H9 (cell line): ENCODE measurements at places on chromosomes 6 and 20. TPM values are rescaled to one million over a fixed set of nuclear protein-coding genes. Genes with fewer than 3 reads are reported as not detected.

DNA sequence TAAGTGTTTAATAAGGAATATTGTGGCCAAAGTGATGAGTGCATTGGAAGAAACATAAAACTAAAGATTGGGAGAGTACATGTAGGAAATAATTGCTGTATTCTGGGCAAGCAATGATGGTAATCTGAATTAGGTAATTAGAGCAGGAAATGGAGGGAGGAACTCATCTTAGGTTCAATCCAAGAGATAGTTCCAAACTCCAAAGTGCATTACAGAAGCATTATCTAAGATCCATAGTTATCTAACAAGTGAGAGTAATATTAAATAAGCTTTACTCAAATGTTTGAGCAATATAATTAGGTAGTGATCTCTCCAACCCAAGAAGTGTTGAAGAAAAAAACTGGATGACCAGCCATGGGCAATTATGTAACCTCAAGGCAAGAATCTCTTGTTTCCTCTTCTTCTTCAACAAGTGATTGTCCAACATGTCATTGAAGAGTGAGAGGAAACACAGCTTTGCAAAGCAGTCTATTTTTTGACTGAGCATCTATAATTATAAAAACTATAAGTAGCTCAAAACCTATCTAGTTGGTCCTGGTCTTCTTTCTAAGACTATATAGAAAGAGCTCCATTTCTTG lies 181.2 kb upstream of the TNFAIP3 start:
- DNase-seq = no peak
- no peak overlapping the region for H3K27ac ChIP-seq
- H3K36me3 ChIP-seq = no peaks in the 10 kb centered on the region
- no peaks in the 10 kb centered on the region for H3K27me3 ChIP-seq
- H3K4me3 ChIP-seq = no peak overlapping the region
- H3K4me1 ChIP-seq = no peaks in the 10 kb centered on the region

- H3K36me3 ChIP-seq = no peaks in the 10 kb centered on the region
- H3K4me3 ChIP-seq = no peak overlapping the region
- no peak for DNase-seq
- no peaks in the 10 kb centered on the region; the same call in 1 of the 2 replicates for H3K4me1 ChIP-seq
Observed at GRCh38 chr6:17724341-17724740, 17.6 kb upstream of the NUP153 start.

GRCh38 chr6:89518352-89519055 lies 85.6 kb downstream of the ANKRD6 start:
- H3K27me3 ChIP-seq = no peaks in the 10 kb centered on the region
- H3K27ac ChIP-seq = no peak overlapping the region
- no peak overlapping the region for H3K4me3 ChIP-seq
- no peaks in the 10 kb centered on the region for H3K36me3 ChIP-seq

LBP gene
- 0.35 and 0.52 TPM in 2 replicates for total RNA-seq

DNA sequence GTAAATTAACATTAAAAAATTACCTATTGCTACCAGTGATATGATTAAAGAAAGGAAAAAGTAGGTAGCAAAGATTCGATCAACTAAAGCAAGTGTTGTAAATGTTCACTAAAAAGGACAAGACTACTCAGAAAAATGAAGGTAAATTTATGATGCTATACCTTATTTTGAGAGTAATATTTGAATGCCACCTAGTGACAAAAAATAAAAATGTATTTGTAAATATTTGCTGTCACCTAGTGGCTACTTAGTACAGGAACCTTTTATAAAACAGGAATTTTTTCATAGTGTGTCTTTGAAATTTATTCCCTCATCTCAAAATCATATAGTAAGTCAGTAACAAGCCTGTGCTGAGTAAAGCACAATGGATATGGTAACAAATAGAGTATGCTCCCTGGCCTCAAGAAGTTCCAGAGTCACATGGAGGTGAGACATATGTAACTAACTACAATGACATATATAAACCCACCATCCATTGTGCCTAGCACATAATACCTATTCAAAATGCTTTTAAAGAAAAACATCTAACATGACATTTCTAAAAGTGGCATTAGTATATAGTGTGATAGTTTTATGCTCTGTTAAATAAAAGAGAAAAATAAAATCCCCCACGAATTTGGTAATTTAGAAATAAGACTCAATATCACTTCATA lies 193.1 kb upstream of the SIM1 start:
- H3K36me3 ChIP-seq = peaks cover 4% of the 10 kb centered on the region; the same call in 1 of the 2 replicates
- no peak overlapping the region for H3K4me3 ChIP-seq
- H3K27ac ChIP-seq = no peak overlapping the region
- no peaks in the 10 kb centered on the region for H3K27me3 ChIP-seq
- peaks cover under 1% of the 10 kb centered on the region; the same call in 1 of the 2 replicates for H3K4me1 ChIP-seq
- no peak for DNase-seq

- no peak overlapping the region for H3K4me3 ChIP-seq
- no peaks in the 10 kb centered on the region for H3K27me3 ChIP-seq
- peaks cover 61% of the 10 kb centered on the region for H3K36me3 ChIP-seq
- H3K27ac ChIP-seq = no peak overlapping the region
- H3K4me1 ChIP-seq = peaks cover 16% of the 10 kb centered on the region
Observed at GRCh38 chr6:158803733-158804143, 15.4 kb downstream of the EZR start.

GRCh38 chr6:50333696-50334095 lies 284.0 kb upstream of the DEFB112 start:
- H3K27me3 ChIP-seq = no peaks in the 10 kb centered on the region
- no peak overlapping the region for H3K27ac ChIP-seq
- no peak for DNase-seq

QKI gene
- 176 TPM in 2 replicates for total RNA-seq

DNA sequence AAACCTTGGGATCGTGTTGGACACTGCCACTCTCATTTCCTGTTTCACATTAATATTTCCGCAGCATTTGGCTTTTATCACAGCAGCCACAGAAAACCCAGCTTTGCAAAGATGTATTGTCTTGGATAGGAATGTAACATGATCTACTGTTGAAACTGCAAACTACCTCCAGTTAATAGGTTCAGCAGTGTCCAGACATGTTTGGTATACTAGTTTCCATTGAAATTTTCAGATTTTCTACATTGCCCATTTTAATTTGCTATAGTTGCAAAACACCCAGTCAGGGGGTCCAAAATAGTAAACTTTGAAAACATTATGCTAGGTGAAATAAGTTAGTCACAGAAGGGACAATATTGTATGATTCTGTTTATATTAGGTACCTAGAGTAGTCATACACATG lies 3.3 kb downstream of the ANKRD6 start:
- H3K4me1 ChIP-seq = no peaks in the 10 kb centered on the region
- H3K4me3 ChIP-seq = no peak overlapping the region
- H3K36me3 ChIP-seq = no peaks in the 10 kb centered on the region
- H3K27me3 ChIP-seq = peaks cover 1% of the 10 kb centered on the region
- H3K27ac ChIP-seq = no peak overlapping the region
